ENCODE measurements at places on chromosomes 4 and X. TPM values are rescaled to one million over a fixed set of nuclear protein-coding genes. Genes with fewer than 3 reads are reported as not detected.

Gene FOXR2
- 8.1 TPM for total RNA-seq

GRCh38 chr4:40515398-40516293, 114.0 kb downstream of the RBM47 start:
- DNase-seq: peak; percentile 24

DNA sequence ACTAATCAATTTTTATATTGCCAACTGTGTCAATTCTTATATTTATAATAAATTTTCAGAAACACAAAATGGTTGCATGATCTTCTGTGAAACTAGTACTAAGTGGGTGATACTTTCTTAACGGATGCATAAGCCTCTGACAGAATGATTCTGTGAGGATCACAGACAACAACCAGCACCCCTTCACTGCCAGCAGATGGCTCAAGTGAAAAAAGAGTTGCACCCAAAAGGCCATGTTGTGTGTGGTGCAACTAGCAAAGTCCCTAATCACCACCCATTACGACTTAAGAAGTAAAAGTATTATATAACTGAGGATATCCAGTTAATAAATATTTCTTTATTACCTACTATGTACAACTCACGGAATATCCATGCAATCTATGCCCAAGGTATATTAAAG, 334.0 kb downstream of the PCDH19 start:
- DNase-seq: no peak

Gene WNK3
- total RNA-seq: 0.58 TPM

GRCh38 chr4:4446434-4446833, 59.5 kb downstream of the NSG1 start:
- no peak for DNase-seq

DNA sequence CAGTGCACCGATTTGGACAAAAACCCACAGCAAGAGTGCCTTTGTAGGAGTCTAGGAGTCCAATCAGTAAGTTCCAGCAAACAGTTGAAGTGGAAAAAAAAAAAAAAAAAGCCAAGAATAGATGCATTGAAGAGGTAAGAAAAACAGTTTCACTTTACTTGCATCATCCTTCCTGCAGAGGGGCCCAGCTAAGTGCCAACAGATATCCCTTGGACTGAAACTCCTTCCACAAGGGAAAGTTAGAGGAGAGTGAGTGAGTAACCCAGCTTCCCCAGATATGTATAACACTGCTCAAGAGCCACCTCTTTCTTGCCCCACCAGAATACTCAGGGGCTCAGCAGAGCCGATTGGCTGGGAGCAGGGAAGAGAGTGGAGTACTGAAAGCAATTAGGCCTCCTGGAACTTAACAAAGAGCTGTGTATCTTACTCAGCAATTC, 617.7 kb upstream of the SMIM31 start:
- peak; percentile 70 for DNase-seq

Gene MAP9
- 9.9 TPM for total RNA-seq

GRCh38 chr4:73445383-73446335, 9.6 kb downstream of the AFP start:
- DNase-seq: no peak

DNA sequence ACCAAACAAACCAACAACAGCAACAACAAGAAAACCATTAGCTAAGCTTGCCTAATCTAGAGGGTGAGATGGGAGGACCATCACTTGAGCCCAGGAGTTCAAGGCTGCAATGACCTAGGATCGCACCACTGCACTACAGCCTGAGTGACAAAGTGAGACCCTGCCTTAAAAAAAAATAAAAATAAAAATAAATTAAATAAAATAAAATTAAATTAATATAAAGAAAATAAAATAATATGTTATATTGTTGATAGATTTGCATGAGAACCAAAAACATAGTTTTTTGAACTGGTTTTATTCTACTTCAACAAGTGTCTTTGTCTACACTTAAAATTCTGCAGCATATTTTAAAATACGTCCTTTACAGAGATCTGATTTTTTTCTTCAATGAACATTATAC, 2683.1 kb downstream of the ARAP2 start:
- no peak for DNase-seq

Gene AFM
- not detected for total RNA-seq

DNA sequence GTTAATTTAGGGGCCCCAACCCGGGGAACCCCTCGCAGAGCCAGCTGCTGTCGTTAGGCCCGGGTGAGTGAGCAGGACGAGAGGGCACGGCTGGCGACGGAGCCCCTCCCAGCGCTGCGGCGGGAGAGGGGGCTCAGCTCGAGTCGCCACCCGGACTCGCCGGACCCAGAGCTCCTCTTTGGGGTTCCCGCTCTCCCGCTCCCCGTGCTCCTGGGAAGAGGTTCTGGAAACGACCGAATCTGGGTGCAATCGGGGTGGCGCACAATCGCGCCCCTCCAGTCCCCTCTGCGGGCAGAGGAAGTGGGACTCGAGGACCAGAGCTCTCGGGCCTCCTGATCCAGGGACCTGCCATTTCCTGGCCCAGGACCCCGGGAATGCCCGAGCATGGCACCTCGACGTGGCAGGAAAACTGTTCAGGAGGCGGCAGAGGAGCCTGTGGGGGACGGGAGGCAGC, 37.3 kb upstream of the ARAF start:
- no peak for DNase-seq

DNA sequence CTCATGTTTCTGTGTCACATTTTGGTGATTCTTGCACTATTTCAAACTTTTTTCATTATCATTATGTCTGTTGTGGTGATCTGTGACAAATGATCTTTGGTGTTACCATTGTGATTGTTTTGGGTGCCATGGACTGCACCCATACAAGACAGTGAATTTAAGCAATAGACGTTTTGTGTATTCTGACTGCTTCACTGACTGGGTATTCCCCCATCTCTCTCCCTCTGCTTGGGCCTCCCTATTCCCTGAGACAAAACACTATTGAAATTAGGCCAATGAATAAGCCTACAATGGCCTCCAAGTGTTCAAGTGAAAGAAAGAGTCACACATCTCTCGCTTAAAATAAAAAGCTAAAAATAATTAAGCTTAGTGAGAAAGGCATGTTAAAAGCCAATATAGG, 60.2 kb downstream of the BANK1 start:
- DNase-seq: no peak

DNA sequence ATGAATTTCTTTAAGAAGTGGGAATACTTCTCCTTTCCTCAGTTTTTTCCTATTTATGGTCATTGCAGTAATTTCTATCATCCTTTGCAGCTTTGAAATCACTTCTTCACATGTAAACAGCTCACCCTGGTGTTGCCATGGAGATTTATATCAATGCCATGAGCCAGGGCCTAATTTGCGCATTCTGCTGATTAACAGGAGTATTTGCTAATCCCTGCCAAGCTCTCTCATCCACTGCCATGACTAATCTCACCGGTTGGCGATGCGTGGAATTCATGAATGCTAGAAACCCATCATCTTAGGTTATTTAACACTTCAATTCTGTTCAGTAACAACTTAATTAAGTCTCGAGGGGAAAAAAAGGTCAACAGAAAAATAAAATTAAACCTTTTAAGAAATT, 11.8 kb upstream of the FGF13 start:
- no peak for DNase-seq

Gene RBMX2
- 45.6 TPM for total RNA-seq

DNA sequence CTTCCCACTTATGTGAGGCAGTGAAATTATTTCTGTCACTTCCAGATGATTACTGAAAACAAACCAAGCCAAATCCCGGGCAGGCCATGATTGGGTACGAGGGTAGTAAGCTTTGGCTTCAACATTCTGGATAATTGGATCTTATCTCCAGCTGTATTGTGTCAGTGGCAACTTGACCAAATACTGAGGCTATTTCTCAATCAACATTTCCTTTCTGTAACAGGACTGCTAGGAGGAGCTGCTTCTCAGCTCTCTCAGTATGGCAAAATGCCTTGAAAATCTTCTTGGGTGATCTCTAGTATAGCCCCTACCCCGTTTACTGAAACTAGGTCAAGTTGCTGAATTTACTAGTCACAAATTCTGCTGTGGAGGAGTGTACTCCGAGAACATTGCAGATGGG, 169.3 kb upstream of the FRMPD4 start:
- no peak for DNase-seq

GRCh38 chrX:97252111-97252510, 368.4 kb downstream of the RPA4 start:
- no peak for DNase-seq

Gene LCORL
- 12.1 TPM for total RNA-seq

Gene DRP2
- 0.14 TPM for total RNA-seq

Gene STATH
- 0.29 TPM for total RNA-seq

Gene FMR1
- 17.9 TPM for total RNA-seq

GRCh38 chrX:43224496-43224895, 431.6 kb upstream of the MAOA start:
- no peak for DNase-seq

GRCh38 chr4:54767376-54767775, 109.6 kb downstream of the KIT start:
- no peak for DNase-seq

Gene BTC
- 1.1 TPM for total RNA-seq

Gene IGFBP7
- total RNA-seq: 45.5 TPM

GRCh38 chrX:20461002-20461401, 194.3 kb upstream of the RPS6KA3 start:
- DNase-seq: no peak

Gene TFE3
- total RNA-seq: 47.1 TPM

Gene CT45A1
- not detected for total RNA-seq

Gene SSX2
- total RNA-seq: not detected

GRCh38 chr4:182189103-182189878, 53.9 kb upstream of the TENM3 start:
- peak; percentile 94 for DNase-seq

Gene RTL9
- total RNA-seq: 0.04 TPM

- DNase-seq: no peak
Measured at GRCh38 chrX:55102754-55103153, 13.9 kb downstream of the PAGE2 start.

GRCh38 chrX:15864629-15865028, 10.0 kb upstream of the AP1S2 start:
- no peak for DNase-seq

- no peak for DNase-seq
Measured at GRCh38 chrX:71815906-71816156, 52.7 kb downstream of the CXorf49B start.

DNA sequence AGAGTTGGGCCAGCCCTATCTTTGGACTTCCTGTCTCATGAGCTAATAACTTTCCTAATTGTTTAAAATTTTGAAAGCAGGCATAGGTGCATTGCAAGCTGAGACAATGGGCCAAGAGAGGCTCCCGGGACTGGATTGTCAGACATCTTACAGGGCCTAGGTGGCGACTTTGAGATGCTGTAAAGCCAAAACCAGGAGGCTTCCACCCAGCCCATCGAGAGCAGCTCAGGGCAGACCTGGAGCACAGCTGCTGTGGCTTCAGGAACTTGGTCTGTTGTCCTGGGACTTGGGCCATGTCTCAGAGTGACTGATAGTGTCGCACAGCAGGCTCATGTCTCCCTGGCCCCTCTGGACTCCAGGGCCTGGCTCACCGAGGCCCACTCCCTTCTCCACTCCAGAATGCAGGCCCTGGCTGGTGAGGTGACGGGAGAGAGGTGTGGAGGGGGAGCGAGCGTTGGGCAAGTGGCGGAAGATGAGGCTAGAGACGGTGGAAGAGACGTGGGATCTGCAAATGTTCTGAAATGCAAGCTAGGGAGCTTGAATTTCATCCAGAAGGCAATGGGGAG, 24.1 kb upstream of the MTM1 start:
- DNase-seq: no peak

Gene KLB
- not detected for total RNA-seq

Gene LDB2
- 21.6 TPM for total RNA-seq
